Left renal pelvis (tissue), 4 donors: ENCODE measurements at places on chromosomes 5 and 9.

DNA sequence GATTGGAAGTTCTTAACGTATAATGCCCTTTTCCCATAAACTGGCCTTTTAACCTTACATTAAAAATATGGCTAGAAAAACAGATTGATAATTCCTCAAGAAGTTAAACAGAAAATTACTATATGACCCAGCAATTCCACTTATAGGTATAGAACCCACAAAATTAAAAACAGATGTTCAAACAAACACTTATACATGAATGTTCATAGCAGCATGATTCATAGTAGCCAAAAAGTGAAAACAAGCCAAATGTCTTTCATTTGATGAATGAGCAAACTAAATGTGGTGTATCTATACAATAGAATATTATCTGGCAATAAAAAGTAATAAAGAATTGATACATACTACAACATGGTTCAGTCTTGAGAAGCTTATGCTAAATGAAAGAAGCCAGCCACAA lies 35.5 kb downstream of the POU5F2 start:
- DNase-seq: no peak

DNA sequence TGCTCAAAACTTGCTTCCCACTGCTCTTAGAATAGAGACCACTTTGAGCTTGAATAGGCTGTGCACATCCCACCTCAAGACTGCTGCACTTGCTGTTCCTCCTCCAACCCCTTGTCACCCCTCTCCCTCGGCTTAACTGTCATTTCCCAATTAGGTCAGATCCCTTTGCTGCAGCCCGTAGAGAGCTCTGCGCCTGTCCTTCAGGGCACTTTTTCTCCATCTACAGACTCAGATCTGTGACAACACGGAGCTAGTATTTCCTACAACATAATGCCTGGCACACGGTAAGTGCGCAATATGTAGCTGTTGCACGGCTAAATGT lies 485 bp upstream of the HABP4 start:
- no peak for DNase-seq

DNA sequence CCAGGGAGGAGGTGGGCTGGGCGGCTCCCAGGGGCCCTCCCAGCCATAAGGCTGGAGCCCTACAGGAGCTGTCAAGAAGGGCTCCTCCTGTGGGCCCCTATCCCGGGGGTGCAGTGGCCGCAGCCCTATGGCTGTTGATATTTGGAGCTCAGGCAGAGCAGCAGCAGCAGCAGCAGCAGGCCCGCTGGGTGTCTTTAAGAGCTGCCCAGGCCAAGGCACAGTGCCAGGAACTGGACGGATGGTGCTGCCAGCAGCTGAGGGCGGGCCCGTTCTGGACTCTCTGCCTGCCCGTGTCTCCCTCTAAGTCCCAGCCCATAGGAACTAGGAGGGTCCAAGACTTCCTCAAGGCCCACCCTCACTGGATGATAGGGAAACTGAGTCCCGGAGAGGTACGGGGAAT lies 3.6 kb downstream of the AK1 start:
- DNase-seq: no peak

DNA sequence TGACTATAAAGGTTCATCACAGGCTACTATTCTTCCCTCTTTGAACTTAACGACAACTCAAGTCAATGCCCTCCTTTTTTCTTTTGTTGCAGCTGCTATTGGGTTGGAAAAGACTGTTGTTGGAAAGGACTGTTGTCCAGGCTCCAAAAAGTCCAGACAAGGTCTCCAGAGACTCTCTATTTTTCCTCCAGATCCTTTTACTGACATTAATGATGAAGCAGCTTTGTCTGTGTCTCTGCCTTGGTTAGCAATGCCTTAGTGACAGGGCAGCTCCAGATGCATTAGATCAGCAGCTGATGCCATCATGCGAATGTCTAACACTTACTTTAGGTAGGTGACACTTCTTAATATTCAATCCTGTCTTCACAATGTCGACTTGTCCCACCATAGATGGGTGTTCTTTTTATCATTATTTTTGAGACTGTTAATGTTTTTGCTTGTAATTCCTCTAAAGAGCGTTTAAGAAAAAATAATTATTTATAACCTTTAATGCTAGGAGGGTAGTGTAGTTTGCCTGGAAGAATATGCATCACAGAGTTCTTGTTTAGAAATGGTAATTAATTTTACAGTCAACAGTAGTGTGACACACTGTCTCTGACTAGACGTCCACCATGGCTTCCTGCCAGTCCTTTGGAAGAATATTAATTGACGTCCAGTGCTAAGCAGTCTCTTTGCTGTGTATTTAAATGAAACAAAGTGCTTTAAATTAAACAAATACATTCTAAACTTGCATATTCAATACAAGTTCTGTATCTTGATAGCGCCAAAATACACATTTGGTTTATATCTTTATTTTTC lies 492.2 kb downstream of the NR2F1-AS1 start:
- no peak for DNase-seq

- no peak for DNase-seq
These were observed 245.1 kb upstream of the MEF2C start for GRCh38 chr5:89128092-89128491.

- DNase-seq: no peak
These were observed 92.9 kb downstream of the CYFIP2 start for GRCh38 chr5:157358871-157359270.

DNA sequence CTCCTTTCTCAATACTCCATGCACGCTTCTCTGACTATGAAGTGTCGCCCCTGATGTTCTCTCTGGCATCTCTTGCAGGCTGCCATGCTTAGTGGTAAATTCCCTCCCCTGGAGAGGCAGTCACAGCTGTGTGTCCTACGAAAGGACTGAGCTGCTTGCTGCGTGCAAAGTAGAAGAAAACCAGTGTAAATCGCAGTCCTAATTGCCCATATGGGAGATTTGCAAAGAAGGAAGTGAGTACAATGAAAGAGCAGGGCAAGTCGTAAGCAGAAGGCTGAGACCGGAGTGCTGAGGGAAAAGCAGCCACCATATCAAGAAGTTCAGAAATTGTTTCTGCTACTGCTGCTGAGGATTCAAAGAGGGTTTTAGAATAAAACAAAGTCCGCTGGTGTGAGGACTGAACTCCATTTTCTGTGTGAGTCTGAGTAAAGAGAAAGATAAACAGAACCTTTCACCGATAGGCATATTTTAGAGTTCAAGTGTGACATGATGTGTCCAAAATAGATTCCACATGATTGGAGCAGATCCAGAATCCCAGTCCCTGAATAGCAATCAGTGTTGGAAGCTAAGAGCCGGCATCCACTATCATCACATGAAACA lies 507.8 kb upstream of the MPDZ start:
- DNase-seq: peak; percentile 38

- DNase-seq: no peak
These were observed 149.1 kb upstream of the ZNF366 start for GRCh38 chr5:72656331-72656730.

DNA sequence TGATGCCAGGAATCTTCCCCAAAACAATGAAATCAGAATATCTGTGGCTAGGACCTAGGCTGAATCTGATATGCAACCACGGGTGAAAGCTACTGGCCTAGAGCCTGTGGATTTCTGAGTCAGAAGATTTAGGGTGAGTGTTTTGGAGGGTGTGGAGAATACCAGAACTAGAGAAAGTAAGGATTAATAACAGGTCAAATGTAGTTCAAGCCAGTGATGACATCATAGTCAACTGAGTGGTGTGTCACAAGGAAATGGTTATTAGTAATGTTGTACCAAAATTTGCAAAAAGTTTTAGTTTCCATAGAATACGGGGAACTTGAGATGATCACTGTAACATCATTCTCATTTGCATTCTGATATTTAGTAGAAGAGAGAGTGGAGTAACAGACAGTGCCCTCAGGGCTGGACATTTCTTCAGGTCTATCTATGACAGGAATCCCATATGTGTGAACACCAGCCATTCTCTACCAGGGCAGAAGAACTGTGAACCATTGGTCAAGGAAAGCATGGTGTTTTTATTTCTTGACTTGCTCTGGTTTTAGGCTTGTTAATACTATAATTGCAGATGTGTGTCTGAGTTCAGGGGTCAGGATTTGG lies 3.7 kb downstream of the GALNT12 start:
- no peak for DNase-seq

DNA sequence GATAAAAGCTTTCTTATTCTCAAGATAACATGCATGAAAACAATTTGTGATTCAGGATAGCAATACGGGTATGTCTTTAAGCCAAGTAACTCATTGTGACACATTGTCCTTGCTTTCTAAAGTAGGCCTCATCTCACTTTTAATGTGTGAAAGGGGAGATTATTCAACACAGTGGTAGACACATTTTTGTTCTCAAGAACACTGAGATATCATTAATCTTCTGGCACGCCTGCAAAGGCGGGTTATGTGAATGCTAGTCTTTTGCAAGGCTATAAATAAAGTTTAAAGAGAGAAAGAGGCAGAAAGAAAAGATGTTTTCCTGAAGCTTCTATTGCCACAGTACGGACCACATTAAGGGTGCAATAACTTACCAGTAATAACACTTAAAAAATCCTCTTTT lies 181.8 kb upstream of the MEF2C start:
- DNase-seq: no peak

GRCh38 chr9:136204838-136205706 lies at the start of gene LHX3:
TSS of gene LHX3 (minus strand) at chr9:136205128. CDS start at chr9:136205012, 116 bp downstream.
- peak; percentile 20 for DNase-seq

DNA sequence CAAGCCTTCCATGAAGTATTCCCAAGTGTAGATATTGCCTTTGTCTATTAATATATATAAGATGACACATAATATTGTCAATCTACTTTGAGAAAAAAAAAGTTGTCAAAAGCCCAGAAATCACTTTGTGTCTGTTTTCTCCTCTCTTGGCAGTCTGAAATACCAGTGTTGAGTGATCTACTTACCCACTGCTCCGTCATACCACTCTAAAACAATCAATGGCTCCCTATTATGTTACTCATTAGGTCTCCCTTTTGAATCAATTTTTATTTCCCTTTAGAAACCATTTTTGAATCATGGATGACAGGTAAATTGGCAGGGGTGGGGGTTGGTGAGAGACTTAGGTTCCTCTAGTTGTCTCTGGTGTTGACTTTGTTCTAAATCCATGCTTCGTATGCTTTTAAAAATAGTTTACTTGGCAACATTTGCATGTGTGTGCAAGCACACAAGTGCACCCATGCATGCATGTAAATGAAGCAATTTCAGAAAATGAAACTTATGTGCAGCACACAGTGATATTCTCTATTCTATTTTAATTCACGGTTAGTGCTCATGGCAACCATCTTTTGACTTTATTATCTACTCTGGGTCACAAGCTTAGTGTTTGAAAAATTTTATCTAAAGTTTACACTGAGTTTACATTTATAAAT lies 378.9 kb downstream of the RAB3C start:
- no peak for DNase-seq

DNA sequence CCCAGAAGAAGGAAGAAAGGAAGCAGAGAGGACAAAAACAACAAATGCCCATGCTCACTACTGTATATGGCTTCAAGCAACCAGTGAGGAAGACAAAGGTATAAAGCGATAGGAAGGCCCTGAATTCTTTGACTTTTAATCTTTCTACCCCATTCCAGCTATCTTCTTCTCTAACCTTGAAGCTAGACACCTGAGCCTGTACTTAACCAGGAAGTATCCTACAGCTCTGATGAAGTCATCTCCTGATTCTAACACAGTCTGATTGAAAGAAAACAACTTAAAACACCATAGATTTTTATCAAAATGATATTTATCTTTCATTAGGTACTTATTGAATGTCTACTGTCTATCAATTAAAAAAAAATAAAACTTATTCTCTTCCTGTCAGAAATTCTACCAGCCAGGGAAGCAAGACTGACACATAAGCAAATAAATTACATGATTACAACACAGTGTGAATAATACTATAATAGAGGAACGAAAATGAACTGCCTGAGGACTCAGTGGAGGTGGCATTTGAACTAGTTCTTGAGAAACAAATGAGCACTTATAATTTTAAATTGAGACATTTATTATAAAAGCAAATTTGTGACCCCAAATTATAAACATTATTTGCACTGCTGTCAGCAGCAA lies 123.3 kb upstream of the ELL2 start:
- no peak for DNase-seq

GRCh38 chr5:129460936-129461710 lies 1.0 kb downstream of the ADAMTS19 start:
- DNase-seq: no peak

- DNase-seq: no peak
These were observed 5.9 kb downstream of the FAM163B start for GRCh38 chr9:133603135-133603927.

DNA sequence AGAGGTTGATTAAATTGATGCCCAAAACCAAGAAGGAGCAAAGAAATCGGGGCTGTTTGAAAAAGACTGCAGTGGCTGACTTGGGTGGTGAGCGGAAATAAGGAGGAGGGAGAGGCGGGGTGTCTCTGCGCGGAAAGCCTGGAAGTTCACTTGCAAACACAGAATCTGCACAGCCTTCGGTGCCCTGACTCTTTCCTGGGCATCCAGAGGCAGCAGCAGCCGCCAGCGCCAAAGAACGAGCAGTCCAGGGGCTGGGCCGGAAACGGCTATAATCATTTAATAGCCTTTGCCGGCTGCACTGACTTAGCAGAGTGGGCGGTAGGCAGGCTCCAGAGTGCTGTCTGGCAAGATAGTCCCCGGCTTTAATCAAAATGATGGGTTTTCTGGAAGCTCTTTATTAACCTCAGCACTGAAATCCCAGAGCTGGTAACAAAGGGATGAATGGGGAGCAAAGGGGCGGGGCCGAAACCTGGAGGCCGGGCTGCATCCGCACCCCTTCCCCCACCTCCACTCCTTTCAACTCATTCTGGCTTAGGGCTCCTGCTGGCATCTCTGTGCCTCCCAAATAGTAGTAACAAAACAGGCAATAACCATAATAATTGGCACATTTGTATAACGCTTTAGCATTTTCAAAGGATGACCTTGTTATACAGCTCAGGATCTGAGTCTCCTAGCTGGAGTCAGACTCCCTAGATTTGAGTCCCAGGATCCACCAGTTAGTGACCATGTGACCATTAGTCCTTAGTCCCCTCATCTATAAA lies 35.7 kb downstream of the PCDHAC2 start:
- DNase-seq: no peak

DNA sequence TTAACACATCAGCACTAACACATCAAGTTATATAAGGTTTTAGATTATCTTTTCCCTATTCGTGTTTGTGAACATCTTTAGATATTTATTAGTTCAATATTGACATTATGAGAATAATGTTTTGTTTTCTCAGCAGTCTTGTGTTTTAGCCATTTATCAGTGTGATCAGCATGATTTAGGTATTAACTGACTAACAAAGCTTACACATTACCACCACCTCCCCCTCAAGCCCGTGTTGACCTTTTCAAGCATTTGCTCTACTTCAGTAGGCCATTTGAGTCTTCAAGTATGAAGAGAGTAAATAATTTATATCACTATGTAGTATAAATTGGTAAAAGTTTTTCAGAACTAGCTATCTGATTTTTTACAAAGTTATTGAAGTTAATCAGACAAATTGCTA lies 6.9 kb downstream of the PBX3 start:
- DNase-seq: no peak

- DNase-seq: no peak
These were observed 41.1 kb upstream of the NEK6 start for GRCh38 chr9:124216474-124217176.

GRCh38 chr5:147223948-147224791 lies 10.7 kb upstream of the STK32A start:
- DNase-seq: no peak
